ENCODE measurements at places on chromosomes 2 and 18.
A peak's percentile ranks its signal among the peaks of the same experiment; 100 is the strongest.

GRCh38 chr2:122750808-122751207 lies 995.4 kb downstream of the TSN start:
- DNase-seq, result no peak

DNA sequence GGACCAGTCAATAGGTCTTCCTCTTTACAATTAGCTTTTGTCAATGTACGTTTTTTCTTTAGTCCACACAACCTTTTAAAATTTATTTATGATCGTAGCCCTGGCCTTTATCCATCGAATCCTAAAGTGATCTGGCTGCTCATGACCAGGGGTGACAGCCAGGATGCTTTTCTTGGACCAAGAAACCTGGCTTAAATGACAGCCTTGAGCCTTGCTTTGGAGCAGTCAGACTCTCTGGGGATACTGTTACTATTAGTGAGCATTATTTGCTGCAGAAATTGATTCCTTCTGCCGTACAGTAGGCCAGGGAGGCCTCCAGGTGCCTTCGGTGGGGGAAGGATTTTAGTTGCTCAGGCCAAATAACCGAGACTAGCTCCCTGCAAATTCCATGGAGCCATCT lies 70.2 kb downstream of the AGAP1 start:
- DNase-seq, result no peak

- DNase-seq, result no peak
Measured at GRCh38 chr2:205936446-205936845, 149.5 kb downstream of the INO80D start.

DNA sequence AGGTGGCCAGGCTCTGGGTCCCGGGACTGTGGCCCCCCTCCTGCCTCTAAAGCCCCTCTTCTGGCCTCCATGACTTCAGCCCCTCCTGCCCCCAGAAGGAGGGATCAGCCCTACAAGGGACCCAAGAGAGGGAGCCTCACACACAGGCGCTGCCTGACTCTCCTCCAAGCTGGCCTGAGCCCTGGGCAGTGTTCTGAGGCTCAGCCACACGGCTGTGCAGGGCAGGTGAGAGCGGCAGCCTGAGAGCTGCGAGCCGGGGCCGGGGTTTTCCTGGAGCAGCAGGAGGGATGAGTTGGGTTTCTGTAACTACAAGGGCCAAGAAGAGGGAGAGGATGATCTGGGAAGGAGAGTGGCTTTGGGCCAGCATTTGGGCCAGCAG lies 70.1 kb downstream of the HPCAL1 start:
- DNase-seq, result no peak

DNA sequence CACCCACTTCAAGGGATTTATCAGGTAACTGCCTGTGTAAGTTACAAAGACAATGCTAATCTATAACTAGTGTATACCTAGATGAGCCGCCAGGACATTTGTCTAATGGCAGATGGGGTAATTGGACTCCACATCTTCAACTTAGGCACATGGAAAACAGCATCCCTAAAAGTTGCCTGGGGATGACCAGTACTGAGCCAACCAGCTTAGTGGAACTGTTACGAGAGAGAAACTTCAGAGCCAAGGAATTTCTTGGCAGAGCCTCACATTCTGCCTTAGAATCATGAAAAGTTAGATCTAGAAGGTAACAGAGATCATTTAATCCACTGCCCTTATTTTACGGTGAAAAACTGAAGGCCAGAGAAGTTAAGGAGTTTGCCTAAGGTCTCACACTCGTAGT lies 15.5 kb upstream of the CLASP1 start:
- no peak for DNase-seq

DNA sequence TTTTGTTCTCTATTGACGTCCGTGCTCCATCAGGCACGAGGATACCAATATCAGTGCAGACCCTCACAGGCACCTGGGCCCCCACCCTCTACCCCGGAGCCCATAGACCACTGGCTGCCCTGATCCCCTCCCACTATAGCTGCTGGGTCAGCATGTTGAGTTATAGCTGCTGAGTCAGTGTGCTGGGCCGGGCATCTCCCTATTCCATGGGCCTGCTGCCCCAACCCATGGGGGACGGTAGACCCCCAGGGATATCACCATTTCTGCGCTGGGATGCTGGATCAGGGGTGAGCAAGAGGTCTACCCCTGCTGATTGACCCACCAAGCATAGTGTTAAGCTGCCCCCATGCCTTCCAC lies 100.1 kb upstream of the ST3GAL5 start:
- DNase-seq, result no peak

- DNase-seq, result no peak
Measured at GRCh38 chr2:84126530-84126929, 332.6 kb downstream of the SUCLG1 start.

DNA sequence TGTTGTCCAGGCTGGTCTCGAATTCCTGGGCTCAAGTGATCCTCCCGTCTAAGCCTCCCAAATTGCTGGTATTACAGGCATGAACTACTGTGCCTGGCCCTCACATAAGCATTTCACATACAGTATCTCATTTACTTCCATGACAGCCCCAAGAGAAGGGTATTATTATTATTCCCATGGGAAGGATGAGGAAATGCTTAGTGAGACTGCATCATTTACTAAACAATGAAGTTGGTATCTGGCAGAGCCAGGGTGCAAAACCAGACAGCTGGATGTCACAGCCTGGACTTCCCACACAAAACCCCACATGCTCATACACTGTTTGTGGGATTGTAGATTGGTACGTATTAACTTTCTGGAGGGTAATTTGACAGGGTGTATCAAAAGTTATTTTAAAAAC lies 29.9 kb downstream of the DAPL1 start:
- no peak for DNase-seq

- DNase-seq, result no peak
Measured at GRCh38 chr2:184463102-184463865, 135.0 kb upstream of the ZNF804A start.

DNA sequence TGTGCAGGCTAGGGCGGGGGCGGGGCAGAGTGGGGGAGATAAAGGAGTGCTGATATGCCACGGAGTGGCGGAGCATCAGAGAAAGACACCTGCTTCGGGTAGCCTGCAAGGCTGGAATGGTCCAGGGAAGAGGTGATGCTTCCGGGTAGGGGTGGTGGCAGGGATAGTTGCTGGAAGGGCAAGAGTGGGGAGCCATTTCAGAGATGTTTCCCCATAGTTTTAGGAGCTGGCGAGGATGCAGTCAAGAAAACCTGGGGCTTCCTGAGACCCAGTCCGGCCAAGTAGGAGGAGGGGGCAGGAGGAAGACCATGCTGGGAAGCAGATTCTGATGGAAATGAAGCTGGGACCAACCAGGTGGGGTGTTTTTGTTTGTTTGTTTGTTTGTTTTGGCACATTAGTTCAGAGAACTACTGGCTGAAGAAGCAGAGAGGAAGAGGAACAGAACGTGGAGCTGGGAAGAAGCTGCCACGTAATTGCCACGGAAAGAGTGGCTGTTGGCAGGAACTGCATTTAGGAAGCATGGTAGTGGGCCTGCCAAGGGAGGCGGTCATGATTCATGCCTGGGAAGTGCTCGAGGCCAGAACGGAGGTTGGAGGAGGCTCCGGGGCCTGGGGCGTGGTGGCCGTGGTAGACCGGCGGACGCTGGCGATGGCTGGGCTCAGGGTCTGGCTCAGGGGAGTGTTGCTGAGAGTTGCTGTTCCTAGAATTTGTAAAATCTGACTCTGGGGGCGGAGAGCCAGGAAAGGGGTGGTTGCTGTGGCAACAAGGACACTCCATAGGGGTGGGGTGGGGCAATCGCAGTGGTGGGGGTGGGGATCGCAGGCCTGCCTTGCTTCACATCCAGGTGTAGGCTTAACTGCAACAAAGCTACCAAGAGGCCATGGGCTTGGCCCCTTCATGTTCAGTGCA lies 8.6 kb upstream of the INPP5D start:
- DNase-seq, result peak; percentile 94

GRCh38 chr2:174049895-174050294 lies 84.7 kb upstream of the SP3 start:
- DNase-seq, result no peak

GRCh38 chr2:9380702-9381628 lies 42.4 kb downstream of the ITGB1BP1 start:
- DNase-seq, result peak; percentile 89

GRCh38 chr18:23283916-23284430 lies 148.7 kb downstream of the CABLES1 start:
- peak; percentile 52 for DNase-seq

GRCh38 chr2:113278742-113279139 lies at the start of gene PAX8:
TSS of gene PAX8 (minus strand) at chr2:113278921. CDS start at chr2:113278394, 527 bp downstream.
- no peak for DNase-seq

GRCh38 chr2:109527079-109527478 lies 86.7 kb downstream of the SEPTIN10 start:
- DNase-seq, result no peak

DNA sequence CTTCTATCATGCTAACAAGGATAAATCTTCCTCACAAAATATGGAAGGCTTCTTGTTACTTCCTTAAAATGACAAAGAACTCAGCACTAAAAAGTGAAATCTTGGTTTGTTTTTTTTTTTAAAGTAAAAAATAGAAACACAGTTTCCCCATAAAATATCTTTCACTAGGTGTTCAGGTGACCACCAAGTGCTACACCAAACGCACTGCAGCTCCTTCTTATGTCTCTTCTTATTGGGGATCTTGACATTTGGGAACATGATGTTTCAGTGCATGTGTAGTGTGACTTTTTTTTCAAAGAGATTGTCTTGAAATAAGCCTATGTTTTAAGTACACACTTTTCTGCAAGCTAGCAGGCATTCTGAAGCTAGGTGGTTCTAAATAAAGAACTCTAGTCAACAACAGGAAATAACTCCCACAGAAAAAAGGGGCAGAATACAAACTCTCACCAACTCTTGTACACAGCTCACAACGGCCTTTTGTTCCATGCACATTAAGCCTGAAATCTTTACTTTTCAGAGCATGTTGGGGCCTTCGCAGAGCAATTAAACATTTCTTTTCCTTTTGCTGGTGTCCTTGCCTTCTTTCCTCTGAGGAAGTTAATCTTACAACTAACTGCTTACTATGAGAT lies 13.2 kb upstream of the SERTAD2 start:
- DNase-seq, result peak; percentile 49

GRCh38 chr2:226121046-226121738 lies 678.4 kb downstream of the IRS1 start:
- DNase-seq, result no peak

DNA sequence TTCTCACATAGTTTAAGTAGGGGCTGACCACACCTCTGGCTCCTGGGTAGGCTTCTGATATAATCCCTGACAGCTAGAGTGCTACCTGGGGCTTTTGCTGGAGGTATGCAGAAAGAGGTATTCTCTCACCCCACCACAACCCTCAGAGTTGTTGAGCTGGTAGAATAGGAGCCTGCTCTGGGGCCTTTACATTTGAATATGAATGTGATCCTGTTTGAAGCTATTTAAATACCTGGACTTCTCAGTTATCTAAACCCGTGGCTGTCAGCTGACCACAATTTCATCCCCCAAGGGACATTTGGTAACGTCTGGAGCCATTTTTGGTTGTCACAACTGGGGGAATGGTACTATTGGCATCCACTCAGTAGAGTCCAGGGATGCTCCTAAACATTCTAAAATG lies 669.1 kb downstream of the SATB2 start:
- DNase-seq, result no peak

DNA sequence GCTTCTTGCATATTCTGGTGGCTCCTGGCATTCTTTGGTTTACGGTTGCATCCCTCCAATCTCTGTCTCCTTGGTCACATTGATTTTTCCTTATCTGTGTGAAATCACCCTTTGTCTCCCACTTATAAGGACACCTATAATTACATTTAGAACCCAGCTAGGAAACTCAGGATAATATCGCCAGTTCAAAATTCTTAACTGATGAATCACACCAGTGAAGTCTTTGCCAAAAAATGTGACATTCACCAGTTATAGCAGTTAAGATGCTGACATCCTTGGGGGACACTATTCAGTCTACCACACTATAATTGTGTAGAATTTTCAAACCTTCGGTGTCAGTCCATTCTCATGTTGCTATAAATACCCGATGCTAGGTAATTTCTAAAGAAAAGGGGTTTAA lies 320.2 kb downstream of the TMX3 start:
- DNase-seq, result no peak

DNA sequence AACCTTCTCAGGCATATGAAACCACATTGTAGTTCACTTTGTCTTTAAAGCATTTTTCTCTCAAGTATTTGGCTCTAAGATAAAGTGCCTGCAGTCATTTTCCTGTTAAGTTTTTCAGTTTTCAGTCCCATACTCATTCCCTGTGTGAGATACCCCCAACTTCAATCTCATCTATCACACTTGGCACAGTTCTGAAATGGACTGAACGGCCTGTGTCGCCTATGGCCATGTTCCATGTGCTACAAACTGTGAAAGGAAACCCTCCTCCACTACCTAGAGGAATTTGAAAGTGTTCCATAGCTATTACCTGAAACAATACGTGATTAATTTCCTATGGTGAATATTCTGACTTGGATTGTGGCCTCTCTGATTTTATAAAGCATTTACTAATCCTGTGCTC lies 319.1 kb downstream of the CTNNA2 start:
- DNase-seq, result no peak
